Activated T-cell treated with anti-CD3 and anti-CD28 coated beads, Interleukin-2, amount 50 U/mL, for 24 hours (primary cell): ENCODE measurements at places on chromosomes 12 and 14.

GRCh38 chr12:4958697-4959375, 49.1 kb downstream of the KCNA1 start:
- DNase-seq: no peak

DNA sequence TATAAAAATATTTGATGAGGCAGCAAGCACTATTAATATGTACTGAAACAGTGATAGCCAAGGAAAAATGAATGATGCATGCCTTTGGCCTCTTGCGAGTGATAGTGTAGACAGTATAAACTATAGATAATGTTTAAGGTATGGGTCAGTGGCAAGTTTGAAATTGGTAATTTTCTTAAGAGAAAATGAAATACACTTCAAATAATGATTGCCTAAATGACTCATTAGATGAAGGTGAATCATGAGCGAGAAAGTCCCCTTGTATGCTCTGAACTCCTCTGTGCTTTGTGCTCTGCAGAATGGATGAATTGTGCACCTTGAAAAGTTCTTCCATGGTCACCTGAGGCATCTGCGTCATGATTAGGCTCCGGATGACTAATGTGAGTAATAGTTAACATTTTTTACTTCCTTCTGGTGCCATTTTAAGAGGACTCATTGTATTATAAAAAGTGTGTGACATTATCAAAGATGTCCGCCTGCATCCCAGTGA, 84.9 kb upstream of the RTL1 start:
- DNase-seq: no peak

GRCh38 chr14:98725191-98725590, 546.8 kb downstream of the BCL11B start:
- DNase-seq: no peak

GRCh38 chr12:50248883-50249282, 34.4 kb downstream of the LIMA1 start:
- no peak for DNase-seq
